Keratinocyte (primary cell): ENCODE measurements at places on chromosomes 12 and 14.
A peak's percentile ranks its signal among the peaks of the same experiment; 100 is the strongest.

- no peak for DNase-seq
Observed at GRCh38 chr12:534216-534615, 74.5 kb downstream of the B4GALNT3 start.

DNA sequence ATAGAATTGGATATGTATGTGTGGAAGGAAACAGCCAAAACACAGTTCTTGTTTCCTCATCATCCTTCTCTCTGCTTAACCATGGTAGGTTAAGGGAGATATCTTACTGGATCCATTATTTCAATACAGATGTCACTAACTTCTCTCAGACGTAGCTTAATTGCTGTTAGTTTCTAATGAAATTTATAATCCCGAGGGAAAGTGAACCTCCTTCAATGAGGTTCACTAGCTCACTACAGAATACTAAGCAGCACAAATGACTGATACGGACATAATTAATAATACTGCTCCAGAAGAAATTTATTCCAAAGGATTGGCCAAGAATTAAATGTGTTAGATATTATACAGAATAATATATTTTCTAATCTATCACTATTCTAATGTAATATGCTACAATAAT, 28.6 kb upstream of the PTPRO start:
- no peak for DNase-seq

- no peak for DNase-seq
Observed at GRCh38 chr12:63323942-63324341, 172.9 kb upstream of the AVPR1A start.

DNA sequence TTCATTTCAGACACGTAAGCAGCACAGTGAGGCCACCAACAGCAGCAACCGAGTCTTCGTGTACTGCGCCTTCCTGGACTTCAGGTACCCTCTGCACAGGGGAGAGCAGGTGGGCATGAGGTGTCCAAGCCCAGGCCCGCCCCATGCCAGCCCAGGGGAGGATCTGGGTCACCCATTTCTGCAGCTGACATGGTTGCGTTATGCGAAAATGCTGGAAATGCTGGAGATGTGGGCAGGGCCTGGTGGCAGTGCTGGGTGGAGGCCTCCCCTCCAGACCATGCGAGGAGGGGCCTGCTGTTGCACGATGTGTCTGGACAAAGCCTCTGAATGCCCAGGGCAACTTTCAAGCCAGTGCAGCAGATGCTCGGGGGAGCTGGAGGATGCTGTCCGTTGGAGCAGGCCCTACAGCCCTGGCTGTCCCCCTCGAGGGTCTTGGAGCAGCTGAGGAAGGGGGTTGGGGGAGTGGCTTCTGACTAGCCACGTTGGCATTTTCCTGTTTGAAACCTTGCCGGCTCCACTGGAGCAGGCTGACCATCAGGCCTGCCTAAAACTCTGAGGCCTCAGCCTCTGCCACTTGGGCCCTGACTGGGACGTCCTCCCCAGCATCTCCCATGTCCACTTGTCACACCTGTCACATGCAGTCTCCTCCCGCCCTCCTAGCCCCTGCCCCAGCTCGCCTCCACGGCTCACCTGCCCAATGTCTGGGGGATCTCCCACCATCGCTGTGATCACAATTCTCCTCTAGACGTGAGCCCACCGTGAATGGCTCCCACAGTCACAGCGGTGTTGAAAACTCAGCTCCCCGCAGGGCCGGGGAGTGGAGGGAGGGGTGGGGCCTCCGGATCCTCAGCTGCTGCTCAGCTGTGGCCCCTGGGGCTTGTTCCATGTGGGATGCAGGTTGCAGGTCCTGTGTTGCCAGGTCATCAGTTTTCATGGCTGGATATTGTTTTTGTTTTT, 123.4 kb downstream of the ADGRD1 start:
- no peak for DNase-seq

DNA sequence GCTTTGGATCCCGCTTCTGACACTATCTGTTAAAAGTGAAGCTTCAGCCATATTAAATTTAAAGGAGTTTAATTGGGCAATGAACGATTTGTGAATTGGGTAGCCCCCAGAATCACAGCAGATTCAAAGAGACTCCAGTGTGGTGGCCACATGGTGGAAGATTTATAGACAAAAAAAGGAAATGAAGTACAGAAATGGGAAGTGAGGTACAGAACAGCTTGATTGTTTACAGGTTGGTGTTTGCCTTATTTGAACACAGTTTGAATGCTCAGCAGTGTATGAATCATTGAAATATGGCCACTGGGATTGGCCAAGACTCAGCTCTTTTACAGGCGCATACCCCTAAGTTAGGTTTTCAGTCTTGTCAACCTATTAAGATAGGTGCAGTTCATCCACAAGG, 21.9 kb downstream of the CCDC91 start:
- no peak for DNase-seq

- no peak for DNase-seq
Observed at GRCh38 chr12:11847539-11847938, 198.1 kb downstream of the ETV6 start.

DNA sequence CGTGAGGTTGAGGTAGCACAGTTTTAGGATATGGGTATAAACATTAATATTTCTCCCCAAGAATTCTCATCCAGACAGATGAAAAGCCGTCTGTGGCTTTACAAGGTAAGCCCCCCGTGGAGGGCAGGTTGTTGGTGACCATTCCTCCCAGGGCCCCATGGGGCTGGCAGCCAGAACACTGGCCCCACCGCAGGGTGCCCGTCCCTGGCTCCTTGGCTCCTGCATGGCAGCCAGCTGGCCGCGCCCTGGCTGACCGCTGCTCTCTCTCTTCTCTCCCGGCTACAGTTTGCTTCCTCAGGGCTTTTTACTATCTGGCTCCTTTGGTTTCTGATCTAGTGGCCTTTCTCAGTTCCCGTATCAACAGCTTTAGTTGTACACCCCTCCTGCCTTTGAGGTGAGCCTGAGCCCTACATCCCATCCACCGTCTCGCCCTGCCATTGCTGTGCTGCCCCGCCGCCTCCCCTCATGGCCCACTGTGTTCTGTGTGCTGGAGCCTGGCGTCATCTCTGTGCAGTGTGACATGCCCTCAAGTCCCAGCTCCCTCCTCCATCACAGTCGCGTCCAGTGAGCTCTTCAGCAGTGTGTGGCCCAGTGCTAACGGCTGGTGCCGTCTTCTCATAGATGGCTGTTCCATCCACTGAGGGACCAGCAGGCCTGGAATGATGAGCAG, 25.8 kb downstream of the RAB35 start:
- no peak for DNase-seq

DNA sequence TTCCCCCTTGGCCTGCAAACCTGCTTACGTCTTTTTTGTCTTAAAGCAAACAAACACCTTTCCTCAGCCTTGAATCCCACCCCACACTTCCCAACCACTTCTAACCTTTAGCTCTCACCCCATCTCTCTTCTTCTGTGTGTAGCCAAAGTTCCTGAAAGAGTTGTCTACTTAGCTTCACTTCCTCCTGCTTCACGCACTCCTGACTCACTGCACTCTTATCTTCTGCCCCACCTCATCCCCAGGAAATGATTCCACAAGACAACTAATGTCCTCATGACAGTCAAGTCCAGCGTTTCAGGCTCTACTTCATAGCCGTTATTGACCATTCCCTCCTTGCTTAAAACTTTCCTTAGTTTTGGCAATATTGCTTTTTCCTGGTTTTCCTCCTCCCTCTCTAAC, 22.4 kb downstream of the EIF2B2 start:
- no peak for DNase-seq

GRCh38 chr12:90682398-90682797, 272.6 kb downstream of the CCER1 start:
- DNase-seq: no peak

DNA sequence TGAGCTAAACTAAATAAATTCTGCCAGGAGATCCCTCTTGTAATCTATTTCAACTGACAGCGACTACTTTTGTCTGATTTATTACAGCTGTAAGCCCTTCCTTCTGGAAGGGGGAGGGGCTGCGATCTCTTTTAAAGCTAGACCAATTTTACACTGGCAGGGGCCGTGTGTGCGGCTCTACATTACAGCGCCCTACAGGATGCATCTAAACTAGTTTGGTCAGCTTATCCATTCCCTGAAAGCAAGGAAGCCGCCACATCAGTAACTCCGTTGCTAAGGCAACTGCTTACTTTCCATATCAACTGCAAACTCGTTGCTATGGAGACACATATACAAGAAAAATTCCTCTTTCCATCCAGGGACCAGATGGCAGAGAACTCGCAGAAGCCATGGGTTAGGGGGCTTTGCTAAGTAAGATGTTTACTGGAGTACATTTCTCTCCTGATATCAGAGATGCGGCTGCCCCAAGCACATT, 17.4 kb downstream of the FOXN3 start:
- DNase-seq: no peak

GRCh38 chr12:53568809-53569557, 57.2 kb downstream of the ATF7 start:
- no peak for DNase-seq

- no peak for DNase-seq
Observed at GRCh38 chr12:93944911-93945310, 203.5 kb upstream of the PLXNC1 start.

GRCh38 chr12:67829896-67830295, 159.4 kb upstream of the IFNG-AS1 start:
- no peak for DNase-seq

- no peak for DNase-seq
Observed at GRCh38 chr12:17357396-17357795, 732.6 kb downstream of the RERGL start.

- no peak for DNase-seq
Observed at GRCh38 chr12:29692237-29692636, 91.5 kb downstream of the TMTC1 start.

- DNase-seq: no peak
Observed at GRCh38 chr12:32039347-32039746, 67.3 kb upstream of the BICD1 start.

DNA sequence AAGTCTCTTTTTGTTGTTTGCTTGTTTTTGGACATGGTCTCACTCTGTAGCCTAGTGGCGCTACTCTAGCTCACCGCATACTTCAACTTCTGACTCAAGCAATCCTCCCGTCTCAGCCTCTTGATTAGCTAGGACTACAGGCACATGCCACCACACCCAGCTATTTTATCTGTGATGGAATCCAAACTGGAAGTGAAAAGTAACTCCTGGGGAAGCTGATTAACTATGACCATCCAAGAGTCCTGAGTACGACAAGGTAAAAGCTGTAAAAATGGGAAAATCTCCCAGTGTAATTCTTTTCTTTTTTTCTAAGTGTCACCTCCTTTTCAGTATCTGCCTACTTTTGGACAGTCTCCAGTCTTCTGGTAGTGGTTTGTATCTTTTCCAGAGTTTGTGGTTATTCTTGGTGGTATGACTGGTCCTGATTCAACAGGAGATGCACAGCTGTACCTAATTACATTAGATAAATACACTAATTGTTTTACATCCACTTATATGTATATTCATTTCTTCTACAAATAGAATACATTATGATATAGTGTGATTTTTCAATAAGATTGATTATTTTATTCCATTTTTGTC, 97.8 kb downstream of the SLC6A15 start:
- DNase-seq: no peak

DNA sequence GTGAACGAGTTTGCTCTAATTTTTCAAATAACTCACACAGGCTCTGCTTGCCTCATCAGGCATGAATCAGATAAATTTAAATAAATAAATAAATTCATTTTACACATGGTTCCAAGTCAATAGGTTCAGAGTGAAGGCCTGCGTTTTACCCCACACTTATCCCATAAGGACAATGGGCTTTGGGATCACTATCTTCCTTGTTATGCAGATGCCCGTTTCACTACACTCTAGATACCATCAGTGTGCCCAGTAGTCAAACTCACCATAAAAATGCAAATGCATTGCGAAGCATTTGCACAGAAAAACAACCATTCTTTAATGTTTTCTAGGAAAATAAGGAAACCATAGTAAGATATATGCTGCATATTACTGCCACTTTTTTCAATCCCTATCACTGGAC, 155.9 kb upstream of the CCDC196 start:
- no peak for DNase-seq

GRCh38 chr14:78612666-78613065, 442.5 kb downstream of the NRXN3 start:
- no peak for DNase-seq

DNA sequence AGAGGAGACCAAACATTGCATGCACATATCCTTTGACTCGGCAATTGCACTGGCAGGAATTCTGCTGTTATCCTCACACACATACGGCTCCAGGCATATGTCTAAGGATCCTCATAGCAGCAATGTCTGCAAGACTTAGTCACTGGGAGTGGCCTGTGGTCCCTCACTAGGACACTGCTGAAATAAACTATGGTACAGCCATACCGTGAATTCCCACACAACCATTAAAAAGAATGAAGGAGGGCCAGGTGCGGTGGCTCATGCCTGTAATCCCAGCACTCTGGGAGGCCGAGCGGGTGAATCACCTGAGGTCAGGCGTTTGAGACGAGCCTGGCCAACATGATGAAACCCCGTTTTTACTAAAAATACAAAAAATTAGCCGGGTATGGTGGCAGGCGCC, 105.1 kb downstream of the ZFP36L1 start:
- peak; percentile 95 for DNase-seq

DNA sequence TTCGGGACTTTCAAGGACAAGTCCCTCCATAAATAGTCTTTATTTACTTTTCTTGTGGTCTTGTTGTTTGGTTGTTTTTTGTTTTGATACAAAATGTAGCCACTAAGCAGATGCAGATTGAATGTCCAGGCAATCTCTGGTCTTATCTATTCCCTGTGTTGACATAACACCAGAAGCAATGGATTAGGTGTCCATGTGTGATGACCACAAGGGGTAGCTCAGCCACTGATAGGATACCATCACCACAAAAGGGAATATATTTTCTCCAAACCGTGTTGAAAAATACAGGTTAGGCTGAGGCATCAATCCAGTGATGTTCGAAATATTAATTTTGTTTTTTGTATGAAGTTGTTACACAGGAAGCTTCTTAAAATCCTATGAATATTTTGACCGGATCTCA, 196.3 kb downstream of the EPS8 start:
- DNase-seq: no peak

DNA sequence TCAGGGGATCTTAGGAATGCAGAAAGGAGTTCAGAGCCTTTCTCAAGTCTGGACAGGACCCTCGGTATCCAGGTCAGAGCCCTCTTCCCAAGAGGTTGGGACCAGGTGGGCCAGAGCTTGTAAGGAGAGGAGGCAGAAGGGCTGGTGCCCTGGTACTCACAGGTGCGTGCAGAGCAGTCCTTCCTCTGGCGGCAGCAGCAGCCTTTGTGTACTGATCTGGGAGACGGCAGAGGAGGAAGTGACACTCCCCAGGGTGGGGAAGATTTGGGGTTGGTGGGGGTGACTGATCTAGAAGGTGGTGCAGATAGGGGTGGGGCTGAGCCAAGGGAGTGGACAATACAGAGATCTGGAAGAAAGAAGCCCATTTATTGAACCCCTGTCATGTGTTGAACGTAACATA, at the start of gene ITGB7:
TSS of gene ITGB7 (minus strand) at position 210 of the 400 bp plus-strand sequence. CDS start 6,808 bp downstream, outside the sequence.
- DNase-seq: no peak

- no peak for DNase-seq
Observed at GRCh38 chr14:74140374-74140850, 55.7 kb downstream of the LIN52 start.

- DNase-seq: no peak
Observed at GRCh38 chr12:89243771-89244170, 108.5 kb downstream of the DUSP6 start.

DNA sequence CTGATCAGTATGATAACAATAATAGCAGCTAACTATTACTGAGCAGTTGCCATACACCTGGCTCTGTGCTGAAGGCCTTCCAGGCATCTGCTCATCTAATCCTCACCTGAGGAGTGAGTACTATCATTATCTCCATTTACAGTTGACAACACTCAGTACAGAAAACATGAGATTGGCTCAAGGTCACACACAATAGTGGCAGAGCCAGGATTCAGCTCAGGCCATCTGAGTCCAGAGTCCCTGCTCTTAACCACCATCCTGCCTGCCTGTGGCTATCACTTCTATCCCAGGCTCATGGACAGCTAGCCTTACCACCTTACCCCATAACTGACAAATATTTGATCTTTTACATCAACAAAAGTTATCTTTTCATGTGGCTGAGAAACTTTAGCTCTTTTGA, 155.5 kb downstream of the PPM1H start:
- DNase-seq: no peak
